NK-92 treated with Interleukin-12 subunit alpha and Interleukin-12 subunit beta, amount 100 ng/mL, for 24 hours (cell line): ENCODE measurements at places on chromosomes 4 and X.

DNA sequence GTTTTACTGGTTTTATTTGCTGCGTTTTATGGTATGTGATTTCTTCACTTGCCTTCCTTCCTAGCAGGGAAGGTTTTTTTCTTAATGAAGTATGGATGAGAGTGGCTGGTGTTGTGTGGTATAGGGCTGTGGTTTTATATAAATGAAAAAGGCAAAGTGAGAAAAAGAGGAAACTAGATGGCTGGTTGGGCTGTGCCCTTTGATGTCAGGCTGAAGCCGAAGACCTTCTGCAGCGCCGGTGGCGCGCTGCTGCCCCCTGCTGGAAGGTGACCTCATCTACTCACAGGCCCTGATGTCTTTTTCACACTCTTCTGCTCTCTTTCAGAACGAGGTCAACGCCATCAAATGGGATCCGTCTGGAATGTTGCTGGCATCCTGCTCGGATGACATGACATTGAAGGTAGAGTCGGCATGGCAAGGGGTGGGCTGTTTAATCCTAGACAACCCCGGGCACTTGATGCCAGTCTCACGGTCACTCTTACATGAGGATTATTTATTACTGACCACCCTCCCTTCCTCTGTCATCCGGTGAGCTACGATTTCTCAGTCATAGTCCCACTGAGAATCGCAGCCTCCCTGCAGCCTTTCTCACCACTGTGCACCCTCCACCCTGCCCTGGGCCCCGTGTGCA is 56.6 kb downstream of the GPR143 start:
- DNase-seq, result peak; percentile 3

GRCh38 chr4:12636191-12636590 is 847.9 kb downstream of the RAB28 start:
- no peak for DNase-seq

- DNase-seq, result peak; percentile 69
These were observed 3.2 kb downstream of the CXorf65 start for GRCh38 chrX:71103110-71103983.

DNA sequence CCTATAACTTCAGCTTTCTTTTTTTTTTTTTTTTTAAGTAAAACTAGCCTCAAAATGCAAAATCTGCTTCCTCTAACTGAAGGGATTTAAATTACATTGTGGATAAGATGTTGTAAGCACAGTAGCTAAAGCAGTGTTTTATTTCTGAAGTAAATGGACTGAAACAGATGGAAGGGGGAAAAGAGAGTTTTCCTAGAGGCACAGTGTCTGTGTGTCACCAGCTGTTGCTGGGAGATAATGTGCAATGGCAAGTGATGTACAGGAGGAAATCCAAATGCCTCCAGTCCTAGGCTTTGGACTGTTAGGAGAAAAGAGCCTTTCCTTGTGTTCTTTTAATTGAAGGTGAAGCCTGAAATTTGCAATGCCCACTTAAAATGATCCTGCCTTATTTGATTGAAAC is 672.1 kb downstream of the GRXCR1 start:
- no peak for DNase-seq

GRCh38 chrX:70133303-70134115 is at the start of gene IGBP1:
TSS of gene IGBP1 (plus strand) at chrX:70133447. CDS start at chrX:70133948, 501 bp downstream.
- DNase-seq, result peak; percentile 55

GRCh38 chr4:188714501-188714900 is 575.3 kb downstream of the TRIML1 start:
- DNase-seq, result no peak

DNA sequence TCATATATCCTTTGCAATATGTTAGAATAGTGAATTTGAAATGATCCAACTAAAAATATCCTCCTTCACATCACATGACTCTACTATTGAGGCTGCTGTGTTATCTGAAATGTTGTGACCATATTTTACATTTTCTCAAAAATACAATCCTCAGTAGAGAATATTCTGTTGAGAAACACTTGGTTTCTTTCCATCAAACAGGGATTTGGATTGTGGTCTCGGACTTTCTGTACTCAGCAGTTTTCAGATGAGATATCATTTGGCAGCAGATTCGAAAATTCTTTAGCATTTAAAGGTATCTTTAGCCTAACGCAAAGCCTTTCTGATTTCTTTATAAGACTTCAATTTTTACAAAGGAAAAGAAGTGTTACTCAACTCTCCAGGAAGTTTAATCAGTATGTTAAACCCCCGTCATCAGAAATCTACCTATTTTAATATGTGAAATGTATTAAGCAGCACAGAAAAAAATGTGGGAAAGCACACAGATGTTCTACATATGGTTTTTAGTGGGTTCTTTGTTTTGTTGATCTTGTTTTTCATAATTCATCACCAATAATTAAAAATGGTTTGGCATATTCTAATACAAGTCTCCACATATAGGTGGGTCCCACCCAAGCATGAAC is 55.4 kb upstream of the ANXA3 start:
- no peak for DNase-seq

DNA sequence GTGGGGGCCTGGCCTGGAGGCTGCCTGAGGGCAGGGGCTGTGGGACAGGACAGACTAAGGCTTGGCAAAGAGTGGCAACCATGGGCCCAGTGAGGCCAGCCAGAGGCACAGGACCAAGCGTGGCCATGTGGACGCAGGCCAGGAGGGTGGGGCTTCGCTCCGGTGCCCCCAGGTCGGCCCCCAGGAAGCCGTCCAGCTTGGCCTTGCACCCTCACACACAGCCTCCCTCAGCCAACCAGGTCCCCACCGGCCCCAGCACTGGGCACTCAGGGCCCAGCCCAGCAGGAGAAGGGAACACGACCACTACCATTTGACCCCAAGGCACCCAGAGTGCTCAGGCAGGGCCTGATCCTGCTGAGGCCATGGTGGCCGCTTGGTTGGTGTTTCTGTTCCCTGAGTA is 57.2 kb downstream of the FAM53A start:
- no peak for DNase-seq

GRCh38 chr4:76571274-76571673 is 136.2 kb downstream of the SHROOM3 start:
- DNase-seq, result no peak

DNA sequence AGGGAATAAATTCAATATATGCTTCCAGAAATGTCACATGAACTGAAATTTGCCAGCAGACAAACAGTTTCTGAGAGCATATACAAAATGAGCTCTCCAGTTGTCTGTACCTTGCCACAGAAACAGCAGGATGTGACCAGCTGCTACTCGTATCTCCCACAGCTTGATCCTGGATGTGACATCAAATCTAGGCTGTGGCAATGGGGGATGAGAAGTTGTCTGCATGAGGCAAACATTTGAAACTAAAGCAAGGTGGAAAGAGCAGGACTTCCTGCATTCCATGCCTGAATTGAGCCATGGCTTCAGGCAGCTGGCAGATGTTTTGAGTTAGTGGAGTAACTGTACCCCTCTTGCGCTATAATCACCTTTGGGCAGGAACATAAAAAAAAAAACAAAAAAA is 1724.0 kb downstream of the RPA4 start:
- no peak for DNase-seq

GRCh38 chr4:168739886-168740285 is 243.0 kb downstream of the PALLD start:
- DNase-seq, result no peak

GRCh38 chr4:110867981-110868720 is 245.3 kb upstream of the PITX2 start:
- no peak for DNase-seq

DNA sequence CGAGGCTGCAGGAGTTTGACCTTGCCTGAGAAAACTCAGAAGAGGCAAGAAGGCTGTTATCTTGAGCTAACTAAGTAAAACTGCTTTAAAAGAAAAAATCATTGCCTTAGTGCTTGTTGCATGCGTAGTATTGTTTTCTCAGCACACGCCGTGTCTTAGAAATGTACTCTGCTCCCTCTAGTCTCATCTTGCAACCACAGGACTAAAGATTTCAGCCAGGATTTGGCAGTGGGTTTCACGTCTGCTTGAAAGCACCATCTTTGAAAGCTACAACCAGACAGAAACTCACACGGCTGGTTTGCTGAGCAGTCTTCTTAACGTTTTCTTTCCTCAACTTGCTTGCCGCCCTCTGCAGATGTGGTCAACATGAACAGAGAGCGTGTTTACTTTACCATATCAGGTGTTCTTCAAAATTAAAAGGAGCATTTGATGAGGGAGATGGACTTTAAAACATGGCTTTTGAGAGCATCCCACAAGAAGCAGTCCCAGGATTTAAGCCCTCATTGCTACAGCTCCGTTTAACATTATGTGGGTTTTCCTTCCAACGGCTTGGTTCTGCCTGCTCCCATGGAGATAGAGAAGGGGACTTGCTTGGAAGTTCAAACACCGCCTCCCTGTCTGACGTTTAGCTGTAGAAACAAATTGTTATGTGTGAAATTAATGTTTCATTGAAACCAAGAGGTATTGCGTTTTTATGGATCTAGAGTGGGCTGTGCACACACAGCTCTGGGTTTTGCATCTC is 3.4 kb downstream of the SORCS2 start:
- DNase-seq, result no peak

- no peak for DNase-seq
These were observed at the start of gene MAGEA4 for GRCh38 chrX:151912780-151913179. TSS of gene MAGEA4 (plus strand) at chrX:151912889. CDS start at chrX:151923665, 10,776 bp downstream.

DNA sequence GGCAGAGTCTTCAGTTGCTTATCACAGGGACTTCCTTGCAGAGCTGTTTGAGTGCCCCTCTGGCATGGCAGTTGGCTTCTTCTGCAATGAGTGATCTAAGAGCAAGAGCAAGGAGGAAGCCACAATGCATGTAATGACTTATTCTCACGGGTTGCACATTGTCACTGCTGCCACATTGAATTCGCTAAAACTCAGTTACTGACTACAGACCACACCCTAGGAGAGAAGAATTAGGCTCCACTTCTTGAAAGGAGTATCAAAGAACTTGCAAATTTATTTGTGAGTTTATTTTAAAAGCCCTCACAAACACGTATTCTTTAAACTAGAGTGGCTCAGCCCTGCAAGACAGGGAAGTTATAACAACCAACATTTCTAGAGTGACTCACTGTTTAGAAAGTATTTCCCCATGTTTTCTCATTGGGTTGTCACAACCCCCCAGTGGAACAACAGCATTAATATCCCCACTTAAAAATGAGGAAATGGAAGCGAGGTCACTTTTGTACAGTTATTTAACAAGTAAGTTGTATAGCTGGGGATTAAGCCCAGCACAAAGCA is 32.4 kb upstream of the RBPJ start:
- DNase-seq, result no peak

GRCh38 chrX:68755616-68756125 is 73.2 kb upstream of the EFNB1 start:
- no peak for DNase-seq

DNA sequence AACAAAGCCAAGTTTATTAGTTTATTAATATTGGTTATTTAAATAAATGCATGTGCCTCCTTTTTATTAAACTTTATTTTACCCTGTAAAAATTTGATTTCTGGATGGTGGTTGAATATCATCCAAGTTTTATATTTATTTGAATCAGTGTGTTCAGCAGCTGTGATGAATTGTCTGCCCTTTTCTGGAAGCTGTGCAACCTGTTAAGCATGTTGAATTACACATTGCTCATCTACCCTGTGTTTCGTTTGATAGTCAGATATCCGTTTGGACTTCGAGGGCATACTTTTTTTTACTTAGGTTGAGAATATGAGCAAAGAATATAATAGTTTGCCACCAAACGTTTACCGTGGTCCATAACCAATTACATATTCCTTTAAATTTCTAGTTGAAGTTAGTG is 95.8 kb upstream of the TENM3 start:
- no peak for DNase-seq

GRCh38 chr4:184253072-184253420 is 35.4 kb upstream of the ENPP6 start:
- no peak for DNase-seq

DNA sequence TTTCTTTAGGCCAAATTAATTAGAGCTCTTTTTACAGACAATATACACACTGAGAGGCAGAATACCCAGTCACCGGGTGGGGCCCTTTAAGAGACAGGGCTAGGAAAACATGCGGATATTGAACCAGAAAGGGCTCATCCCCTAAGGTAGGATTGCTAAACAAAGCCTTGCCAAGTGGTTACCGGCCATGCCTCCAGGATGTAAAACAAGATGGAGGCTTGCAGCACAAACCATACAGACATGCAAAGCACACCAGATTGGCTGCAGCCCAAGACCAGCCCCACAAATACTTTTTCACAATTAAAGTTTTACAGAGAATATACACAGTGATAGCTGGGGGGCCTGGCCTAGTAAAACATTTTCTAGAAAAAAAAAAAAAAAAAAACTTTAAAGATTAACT is 210.0 kb downstream of the KLHL4 start:
- DNase-seq, result no peak

- no peak for DNase-seq
These were observed 23.9 kb upstream of the FAM193A start for GRCh38 chr4:2512396-2513135.

DNA sequence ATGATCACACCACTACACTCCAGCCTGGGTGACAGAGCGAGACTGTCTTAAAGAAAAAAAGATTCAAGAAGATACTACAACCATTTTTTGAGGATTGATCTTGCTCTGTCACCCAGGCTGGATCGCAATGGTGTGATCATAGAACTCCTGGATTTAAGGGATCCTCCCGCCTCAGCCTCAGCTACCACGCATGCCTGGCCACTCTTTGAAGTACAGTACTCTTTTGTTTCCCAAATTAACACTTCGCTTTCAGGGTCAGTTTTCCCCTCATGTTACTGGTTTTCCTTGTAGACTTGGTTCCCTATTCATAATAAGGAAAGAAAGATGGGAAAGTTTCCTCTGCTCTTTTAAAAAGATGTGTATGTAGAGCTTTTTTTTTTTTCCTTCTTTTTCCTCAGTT is 34.3 kb downstream of the FHIP1A start:
- DNase-seq, result no peak

- no peak for DNase-seq
These were observed 54.1 kb downstream of the PAGE2 start for GRCh38 chrX:55142919-55143310.

DNA sequence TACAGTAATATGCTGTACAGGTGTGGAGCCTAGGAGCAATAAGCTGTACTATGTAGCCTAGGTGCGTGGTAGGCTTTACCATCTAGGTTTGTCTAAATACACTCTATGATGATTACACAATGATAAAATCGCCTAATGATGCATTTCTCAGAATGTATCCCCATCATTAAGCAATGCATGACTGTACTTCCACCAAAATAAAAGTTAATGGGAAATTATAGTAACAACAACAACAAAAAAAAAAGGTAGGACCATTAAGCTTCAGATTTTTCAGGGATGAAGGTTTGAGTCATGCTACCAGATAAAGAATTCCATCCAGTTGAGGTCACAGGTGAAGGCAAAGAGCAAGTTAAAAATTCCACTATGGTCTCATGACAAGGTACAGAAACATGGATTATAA is 68.2 kb downstream of the MAGEA10 start:
- no peak for DNase-seq

- no peak for DNase-seq
These were observed 12.7 kb downstream of the FGFBP1 start for GRCh38 chr4:15925830-15926229.
